ENCODE measurements at places on chromosomes 12 and 14.

DNA sequence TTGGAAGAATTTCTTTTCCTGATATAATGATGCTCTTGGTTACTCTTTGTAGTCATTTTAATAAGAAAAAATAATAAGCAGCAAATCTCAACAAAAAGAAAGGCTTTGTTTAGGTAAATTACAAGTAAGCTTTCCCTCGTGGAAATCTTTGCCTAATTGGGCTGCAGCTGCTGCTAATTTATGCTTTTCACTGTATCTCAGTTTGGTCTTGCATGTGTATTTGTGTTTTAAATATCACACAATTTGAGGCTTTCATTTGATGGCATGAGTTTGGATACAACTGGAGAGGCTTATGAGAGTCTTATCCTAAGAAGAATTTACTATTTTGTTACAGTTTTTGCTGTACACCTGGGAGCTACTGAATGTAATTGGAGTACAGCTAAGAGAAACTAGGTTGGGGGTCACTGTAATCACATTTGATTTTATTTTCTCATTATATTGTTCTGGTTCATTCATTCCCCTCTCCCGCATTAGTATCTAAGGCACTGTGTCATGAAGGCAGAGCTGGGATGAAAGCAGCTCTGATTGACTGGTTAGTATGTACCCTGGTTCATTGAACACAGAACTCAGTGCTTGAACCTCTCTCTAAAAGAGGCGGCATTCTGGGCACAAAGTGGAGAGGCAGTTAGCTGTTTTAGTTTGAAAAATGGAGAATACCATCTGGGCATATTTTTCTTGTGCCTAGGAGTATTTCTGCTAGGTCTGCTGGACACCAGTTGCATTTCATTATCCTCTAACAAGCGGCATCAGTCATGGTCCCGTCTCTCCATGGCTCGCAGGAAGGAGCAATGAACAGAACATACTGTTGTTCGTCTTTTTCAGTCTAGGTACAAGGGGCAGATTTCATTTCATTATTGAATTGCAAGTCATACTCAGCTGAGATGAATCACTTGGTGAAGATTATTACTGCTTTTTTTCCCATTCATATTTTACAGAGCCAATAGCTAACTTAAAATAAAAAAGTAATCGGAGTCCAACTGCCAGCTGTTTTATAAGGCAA, 118.0 kb upstream of the TMEM260 start:
- no peak for DNase-seq

DNA sequence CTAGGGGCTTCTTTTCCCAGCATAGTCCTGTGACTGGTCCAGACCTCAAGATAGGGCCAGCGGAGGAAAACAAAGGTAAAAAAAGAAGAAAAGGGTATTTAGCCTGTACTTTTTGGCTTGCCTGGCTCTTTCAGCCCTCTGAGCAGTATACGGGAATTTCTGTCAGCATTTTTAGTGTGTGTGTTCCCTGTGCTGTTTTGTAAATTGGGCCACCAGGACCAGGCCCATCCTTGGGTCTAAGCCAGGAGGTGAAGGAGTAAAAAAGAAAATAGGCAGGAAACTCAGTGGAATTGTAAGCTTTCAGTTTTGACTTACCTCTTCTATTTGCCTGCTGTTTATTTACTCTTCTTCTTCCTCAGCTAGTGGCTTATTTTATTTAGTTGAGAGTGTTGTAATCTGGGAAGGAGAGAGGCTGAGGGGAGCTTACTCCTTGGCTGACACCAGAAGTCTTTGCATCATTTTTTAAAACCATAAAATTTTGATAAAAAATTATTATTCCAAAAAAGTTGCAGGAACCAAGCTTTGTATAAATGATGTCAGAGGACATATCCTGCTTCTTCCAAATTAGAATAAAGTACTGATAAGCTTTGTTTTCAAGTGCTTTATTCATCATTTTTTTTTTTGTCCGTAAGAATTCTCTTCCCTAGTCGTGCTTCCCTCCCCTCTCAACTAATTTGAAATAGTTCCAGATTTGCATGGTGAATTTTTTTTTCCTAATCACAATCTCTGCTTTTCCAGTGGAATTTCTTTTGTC, 63.7 kb downstream of the DIP2B start:
- DNase-seq, result no peak

- no peak for DNase-seq
These were observed 44.4 kb downstream of the UBE3B start for GRCh38 chr12:109521831-109522230.

- no peak for DNase-seq
These were observed 141.1 kb downstream of the PHETA1 start for GRCh38 chr12:111227476-111228420.

- no peak for DNase-seq
These were observed 56.2 kb upstream of the DDHD1 start for GRCh38 chr14:53209370-53209769.

- peak; percentile 49 for DNase-seq
These were observed 20.9 kb upstream of the ANO2 start for GRCh38 chr12:5965950-5966383.

DNA sequence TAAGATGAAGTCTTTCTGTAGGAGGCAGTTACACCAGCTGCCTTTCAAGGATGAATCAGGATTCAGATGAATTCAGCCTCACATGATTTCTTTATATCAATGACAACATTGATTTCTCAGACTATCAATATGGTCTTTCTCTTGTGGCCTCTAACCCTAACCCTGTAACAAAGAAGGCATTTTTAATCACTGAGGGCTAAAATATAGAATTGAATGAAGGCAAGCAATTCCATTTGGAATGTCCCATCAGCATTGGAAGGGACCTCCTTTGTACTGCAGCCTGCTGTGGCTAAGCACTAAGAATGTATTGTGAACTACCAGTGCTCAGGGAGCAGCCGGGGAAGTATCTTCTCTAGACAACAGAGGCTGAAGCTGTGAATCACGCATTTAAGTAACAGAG, 90.6 kb upstream of the FRMD6 start:
- no peak for DNase-seq
